ENCODE measurements at places on chromosomes 2 and 18. TPM values are rescaled to one million over a fixed set of nuclear protein-coding genes. Genes with fewer than 3 reads are reported as not detected.

- DNase-seq = no peak
Observed at GRCh38 chr2:67165523-67165990, 231.6 kb upstream of the ETAA1 start.

DNA sequence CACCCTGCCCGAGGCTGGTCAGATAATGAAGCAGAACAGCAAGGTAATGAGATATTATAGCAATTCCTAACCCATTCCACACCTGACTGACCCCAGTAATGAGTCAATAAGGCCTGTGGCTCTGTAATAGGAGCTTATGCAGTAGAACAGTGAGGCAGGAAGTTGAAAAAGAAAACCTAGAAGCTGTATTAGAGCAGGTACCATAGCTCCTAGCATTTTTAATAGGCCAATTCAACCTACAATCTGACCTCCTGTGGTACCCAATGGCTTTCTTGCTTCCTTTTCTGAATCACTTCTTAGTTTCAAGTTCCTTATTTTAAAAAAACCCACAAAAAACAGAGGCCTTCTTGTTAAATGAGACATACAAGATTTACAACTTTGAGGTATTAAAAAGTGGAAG, 43.6 kb upstream of the MAP2 start:
- no peak for DNase-seq

- DNase-seq = peak; percentile 71
Observed at GRCh38 chr2:1740716-1741589, 3.4 kb downstream of the PXDN start.

DNA sequence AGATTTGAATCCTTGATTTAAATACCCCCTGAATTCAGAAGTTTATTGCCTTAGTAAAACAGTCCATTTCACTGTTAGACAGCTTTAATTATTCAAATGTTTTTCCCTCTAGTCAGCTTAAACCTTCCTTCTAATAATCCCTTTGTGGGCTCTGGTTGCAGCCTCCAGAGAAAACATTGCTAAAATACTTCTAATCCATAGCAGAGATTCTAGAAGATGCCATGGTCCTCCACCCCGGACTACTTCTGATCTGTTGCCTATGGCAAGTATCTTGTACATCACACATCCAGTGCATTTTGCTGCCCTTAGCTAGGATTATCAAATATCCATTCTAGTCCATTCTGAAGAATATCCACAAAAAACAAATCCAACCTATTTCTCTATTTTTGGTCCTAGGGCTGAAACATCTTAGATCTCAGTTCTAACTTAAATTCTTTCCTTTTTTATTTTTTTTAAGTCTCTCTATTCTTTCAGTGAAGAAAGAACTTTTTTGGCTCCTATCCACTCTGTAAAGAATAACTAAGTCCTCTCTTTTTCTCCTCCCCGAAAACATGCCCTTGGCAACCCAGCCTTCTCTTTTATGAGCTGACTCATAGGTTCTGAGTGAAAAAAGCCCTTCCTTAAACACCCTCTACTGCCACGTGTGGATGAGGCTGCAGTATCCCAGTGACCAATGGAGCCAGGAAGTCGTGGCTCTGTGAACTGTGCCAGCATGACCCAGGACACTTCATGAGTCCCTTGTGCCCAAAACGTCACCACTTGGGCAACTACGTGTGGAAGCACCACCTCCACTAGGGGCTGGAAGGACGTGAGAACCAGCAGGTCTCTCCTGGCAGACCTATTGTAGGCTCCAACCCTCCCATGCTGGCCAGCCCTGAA, 349.8 kb downstream of the TNS1 start:
- DNase-seq = peak; percentile 83

DNA sequence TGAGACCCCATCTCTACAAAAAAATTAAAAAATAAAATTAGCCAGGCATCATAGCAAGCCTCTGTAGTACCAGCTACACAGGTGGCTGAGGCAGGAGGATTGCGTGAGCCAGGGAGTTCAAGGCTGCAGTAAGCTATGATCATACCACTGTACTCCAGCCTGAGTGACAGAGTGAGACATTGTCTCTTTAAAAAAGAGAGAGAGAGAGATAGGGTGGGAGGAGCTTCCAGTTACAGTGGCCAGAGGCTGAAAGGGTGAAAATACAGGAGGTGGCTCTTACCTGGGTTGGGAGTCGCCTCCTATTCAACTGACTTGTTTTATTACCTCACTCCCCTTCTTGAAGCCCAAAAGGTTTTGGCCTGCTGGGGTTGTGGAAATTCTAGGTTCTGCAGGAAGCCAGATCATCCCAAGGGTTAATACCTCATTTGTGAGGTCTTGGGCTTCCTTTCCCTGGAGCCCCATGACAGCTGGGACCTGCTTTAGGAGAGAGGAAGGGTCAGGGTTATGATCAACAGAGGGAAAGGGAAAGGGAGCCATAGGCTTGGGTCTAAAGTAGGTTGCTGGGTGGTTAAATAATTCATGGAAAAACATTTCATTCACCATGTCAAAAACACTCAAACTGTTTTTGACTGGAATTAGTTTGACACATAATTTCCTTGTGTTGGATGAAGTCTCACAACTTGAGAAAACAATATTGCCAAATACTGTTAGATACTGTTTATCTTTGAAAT, 17.4 kb downstream of the DYNC2LI1 start:
- no peak for DNase-seq

GRCh38 chr2:155308367-155309009, 610.0 kb downstream of the KCNJ3 start:
- DNase-seq = no peak

DNA sequence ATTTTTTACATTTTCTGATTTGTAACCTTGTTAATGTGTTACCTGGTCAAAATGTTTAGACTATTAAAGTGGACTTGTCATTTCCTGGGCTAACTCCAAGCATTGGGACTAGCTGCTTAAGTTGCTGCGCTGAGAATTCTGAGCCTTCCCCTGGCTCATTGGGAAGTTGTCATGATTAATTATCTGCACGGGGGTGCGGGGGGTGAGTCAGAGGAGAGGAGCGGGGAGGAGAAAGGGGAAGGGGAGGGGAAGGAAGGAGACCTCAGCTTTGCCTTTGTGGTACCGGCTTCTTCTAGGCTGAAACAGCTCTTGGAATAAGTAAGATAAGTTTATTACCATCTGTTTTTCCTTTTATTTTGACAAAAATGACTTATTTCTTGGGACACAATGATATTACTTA, 52.9 kb upstream of the APCDD1 start:
- DNase-seq = no peak

DNA sequence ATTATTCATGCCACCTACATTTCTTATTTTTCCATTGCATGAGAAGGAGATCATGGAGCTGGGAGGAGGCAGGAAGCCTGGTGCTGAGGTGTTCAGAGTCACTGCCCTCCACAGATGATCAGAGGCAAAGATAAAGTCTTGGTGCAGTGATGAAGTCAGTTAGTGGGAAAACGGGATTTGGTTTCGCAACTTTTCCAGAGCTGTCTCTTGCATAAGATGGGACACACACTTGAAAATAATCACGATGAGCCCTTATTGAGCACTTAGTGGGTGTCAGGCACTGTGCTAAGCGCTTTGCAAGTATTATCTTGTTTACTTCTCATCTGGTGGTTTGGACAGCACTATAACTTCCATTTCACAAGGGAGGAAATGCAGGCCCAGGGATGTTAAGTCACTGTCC, 222.1 kb upstream of the SMAD2 start:
- no peak for DNase-seq

DNA sequence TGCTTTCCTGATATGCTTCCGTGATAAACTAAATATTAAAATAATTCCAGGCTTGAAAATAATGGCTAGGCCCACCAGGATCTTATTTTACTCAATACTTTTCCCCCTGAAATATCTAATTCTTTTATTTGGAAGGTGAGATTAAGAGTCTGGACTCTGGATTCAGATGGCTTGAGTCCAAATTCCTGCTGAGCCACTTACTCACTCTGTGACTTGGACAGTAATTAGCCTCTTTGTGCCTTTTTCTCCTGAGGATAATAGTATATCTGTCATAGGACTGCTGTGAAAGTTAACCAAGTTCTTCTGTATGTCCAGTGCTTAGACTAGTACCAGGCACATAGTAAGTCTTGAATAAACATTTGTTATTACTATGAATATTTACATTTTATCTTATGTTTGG, 127.3 kb upstream of the ERBB4 start:
- DNase-seq = no peak

DNA sequence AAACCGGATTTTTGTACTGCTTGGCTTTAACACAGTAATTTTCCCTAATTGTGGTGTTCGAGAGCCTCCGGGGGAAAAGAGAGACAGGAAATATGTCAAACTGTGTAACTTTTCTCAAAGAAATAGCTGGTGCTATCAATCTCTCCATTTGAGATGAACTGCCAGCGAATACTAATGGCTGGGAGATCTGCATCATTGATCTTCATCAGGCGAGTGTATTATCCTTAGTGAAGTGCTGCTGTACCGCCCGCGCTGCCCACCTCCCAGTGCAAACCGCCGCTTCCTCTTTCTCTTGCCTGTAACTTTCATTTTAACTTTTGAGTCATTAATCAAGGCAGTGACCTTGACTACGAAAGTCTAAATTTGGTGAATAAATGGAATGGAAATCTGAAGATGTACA, 246.1 kb upstream of the ST6GAL2 start:
- DNase-seq = no peak

DNA sequence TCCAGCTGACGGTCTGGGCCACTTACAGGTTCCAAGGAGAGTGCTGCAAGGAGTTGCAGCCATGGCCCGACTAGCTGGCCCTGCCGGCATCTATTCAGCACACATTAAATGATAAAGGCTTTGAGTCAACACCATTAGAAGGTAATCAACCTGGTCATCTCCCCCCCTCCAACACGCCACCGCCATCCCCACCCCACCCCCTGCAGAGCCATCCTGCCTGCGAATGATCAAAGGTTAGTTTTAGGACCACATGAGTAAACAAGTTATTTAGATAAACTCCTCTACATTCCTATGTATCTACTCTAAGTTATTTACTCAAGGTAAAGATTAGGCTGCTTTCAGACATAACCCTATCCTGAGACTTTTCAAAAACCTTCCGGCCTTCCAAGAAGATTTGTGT, 349.3 kb upstream of the SLC39A10 start:
- DNase-seq = no peak

DNA sequence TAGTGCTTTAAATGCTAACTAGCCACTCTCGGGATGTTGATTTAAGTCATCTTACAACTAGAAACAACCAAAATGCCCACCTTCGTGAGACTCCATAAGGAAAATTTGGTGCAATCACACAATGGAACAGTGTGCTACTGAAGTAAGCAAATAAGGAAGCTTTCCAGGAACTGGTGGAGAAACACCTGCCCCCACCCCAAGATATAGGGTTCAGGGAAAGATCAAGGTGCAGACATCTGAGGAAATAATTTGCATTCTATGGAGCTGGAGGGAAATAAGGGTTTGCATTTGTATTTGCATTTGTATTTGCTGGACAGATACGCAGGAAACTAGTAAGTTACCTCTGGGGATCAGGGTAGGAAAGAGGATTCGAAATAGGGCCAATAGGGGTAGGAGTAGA, 90.9 kb downstream of the ACAA2 start:
- DNase-seq = no peak

DNA sequence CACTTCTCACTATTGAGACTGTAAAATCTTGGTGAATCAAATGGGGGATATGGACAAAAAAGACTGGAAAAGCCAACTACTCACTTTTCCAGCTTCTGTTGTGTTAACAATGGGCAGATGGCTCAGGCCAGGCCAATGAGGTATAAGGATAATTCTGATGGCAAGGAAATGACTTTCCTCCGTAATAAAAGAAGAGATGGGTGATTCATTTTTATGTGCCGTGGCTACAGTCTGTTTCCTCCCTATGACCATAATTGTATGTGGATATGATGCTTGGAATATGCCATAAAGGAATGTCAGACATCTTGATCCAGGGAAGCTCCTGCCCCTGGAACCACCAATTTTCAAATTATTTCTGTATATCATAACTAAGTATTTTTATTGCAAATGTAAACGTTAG, 406.8 kb downstream of the CCDC85A start:
- DNase-seq = no peak

GRCh38 chr18:56652802-56653201, 1.6 kb downstream of the WDR7 start:
- DNase-seq = no peak

DNA sequence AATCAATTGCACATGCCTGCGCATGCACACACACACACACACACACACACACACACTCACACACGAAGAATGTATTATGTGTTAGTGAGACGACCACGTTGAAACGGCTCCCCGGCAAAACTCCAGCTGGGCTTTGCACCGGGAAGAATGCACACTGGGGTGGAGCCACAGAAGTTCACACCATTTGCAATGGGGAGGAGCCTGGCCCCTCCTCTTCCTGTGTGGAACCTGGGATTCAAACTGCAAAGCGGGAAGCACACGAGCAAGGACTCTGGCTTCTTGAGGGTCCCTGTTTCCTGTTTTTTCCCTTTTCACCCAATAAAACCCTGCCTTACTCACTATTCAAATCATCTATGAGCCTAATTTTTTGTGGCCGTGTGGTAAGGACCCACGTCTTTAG, 304.0 kb upstream of the TMEFF2 start:
- no peak for DNase-seq

GRCh38 chr2:176409671-176410070, 140.4 kb downstream of the MTX2 start:
- DNase-seq = no peak

DNA sequence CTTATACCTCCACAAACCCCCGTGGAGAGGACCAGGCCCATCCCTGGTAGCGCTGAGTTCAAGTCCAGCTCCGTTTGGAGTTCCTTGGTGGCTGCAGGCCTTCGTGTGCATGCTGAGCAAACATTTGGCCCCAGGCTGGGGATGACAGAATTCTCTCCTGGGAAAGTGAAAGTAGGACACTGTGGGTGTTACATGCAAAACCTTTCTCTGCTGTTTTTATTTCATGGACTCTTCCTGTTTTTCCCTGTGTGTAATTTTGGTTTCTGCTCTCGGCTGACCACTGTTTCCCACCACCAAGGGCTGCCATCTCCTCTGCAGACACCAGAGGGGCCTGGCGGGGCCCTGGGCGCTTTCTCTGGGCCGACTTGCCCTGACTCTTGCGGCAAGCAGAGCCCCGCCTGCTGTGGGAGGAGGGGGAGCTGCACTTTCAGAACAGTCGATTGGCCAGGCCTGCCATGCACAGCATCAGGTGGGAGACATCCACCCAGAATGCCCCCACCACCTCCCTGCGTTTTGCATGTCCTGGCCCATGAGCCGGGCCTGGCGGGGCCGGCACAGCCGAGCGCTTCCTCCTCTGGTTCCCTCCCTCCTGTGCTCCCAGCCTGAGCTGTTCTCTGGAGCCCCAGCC, 102.4 kb downstream of the CABLES1 start:
- peak; percentile 94 for DNase-seq

- DNase-seq = peak; percentile 79
Observed at GRCh38 chr2:216665242-216665641, 30.1 kb downstream of the IGFBP5 start.

Gene SAG
- not detected for total RNA-seq

Gene ARHGAP25
- total RNA-seq = 0.29 TPM

Gene STARD6
- total RNA-seq = not detected

Gene CTDSP1
- 53.3 TPM for total RNA-seq

Gene XIRP2
- not detected for total RNA-seq

Gene LAMA1
- 8.3 TPM for total RNA-seq

Gene DCAF17
- 37.7 TPM for total RNA-seq

Gene ANKRD44
- total RNA-seq = 56.3 TPM

Gene AGXT
- not detected for total RNA-seq

Gene EPAS1
- 260 TPM for total RNA-seq

Gene SCG2
- 2.4 TPM for total RNA-seq

Gene C2orf78
- not detected for total RNA-seq

Gene CDH2
- 78.7 TPM for total RNA-seq

Data from osteoblast (primary cell).